ENCODE measurements at places on chromosomes 5 and 9.

DNA sequence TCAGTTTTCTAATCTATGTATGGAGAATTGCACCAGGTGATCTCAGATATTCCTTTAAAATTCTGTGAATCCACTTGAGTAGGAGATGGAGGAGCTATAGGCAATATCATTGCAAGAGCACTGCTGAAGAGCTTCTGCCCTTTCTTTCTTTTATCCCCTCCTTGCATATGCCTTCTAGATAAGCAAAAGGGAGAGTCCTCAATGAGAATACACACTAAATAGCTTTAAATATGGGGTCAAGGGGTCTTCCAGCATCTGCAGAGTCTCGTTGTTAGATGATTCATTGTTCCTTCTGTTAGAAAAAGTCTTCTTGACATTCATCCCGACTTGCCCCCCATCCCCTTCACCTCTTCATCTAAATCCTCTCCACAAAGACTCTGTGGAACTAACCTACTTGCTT is 156.1 kb downstream of the PIK3R1 start:
- DNase-seq: no peak

- no peak for DNase-seq
These were observed 20.7 kb upstream of the MGAT1 start for GRCh38 chr5:180823346-180823745.

- no peak for DNase-seq
These were observed 97.6 kb downstream of the GADD45G start for GRCh38 chr9:89702401-89702800.

DNA sequence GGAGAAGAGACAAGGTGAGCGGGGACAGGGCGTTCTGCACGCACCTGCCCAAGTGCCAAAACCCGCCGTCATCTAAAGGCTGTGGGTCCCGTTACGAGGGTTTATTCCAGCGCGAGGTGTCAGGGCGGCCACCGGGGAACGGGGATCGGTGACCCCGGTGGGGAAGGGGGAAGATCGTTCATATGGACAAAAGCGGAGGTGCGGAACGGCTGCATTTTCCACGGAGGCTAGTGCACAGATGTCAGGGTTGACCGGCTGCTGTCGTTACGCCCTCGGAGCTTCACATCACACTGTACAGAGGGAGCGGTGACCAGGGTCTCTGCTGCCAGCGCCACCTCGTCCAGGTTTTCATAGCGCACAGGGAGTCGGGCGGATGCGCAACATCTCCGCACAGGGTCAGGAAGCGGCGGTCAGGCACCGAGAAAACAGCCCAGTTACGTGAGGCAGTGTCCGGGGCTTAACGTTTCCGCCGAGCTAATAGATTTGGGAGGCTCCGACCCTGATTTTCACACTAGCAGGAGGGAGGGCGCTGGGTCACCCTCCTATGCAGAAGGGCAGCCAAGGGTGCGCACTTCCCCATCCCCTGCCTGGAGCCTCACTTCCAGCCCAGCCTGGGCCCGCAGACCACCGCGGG is 13.5 kb downstream of the BTNL9 start:
- DNase-seq: no peak

DNA sequence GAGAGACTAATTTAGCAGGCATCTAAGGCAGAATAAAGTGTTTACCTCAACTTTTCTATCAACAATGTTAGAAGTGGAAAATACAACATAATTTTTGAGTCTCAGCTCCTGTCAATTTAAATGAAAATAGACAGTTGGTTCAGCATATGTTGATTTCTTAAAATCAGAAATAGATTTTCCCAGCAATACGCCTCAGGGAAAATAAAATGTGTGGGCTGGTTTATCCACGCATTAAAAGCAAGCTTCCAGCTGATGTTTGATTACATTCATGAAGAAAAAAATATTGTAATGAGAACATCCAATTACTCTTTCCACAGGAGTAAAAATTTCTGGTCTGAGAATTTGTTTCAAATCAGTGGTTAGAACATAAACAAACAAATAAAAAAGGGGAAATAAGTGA is 166.3 kb downstream of the PDE4D start:
- DNase-seq: no peak

- no peak for DNase-seq
These were observed 7.3 kb downstream of the BRD3 start for GRCh38 chr9:134060546-134060945.

- no peak for DNase-seq
These were observed 200.9 kb upstream of the ADAMTS16 start for GRCh38 chr5:4939042-4939781.

DNA sequence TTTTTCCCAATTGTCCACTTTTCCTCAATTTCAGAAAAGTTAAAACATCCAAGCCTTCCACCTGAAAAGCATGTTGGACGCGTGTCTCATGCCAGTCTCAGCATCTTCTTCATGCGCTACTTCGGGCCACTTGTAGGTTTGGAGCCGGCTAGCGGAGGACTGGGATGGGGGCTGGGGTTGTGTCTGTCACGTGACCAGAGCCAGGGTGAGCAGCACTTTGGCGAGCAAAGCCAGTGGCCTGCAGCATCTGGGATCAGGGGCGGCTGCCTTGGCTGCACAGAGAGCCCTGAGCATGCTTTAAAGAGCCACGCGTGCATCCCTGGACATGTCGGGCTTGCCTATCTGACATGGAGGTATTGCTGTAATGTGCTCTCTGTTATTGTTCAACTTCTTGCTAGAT is 41.2 kb downstream of the SLC6A3 start:
- DNase-seq: no peak

GRCh38 chr9:116580853-116581252 is 106.3 kb upstream of the TRIM32 start:
- no peak for DNase-seq

GRCh38 chr9:129989740-129990139 is 53.2 kb downstream of the FNBP1 start:
- DNase-seq: no peak

DNA sequence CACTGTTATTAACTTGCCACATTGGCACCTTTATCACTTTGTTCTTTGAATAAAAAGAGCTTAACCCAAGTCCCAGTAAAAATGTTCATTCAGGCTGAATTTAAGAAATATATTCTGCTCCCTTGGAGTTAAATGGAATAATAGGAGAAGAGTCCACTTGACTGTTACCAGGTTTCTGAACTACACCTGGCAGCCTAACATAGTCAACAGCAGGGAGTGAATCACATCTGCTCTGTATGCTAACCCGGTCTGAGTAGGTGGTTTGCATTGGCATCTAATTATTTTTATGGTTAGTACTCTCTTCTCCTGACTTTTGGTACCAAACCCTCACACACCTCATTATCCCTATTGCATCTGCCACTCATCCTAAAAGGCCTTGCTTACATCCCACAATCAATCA is 86.7 kb downstream of the STK32A start:
- DNase-seq: no peak

- DNase-seq: no peak
These were observed 6.2 kb downstream of the REEP5 start for GRCh38 chr5:112915831-112916230.

GRCh38 chr9:112065806-112066606 is 109.1 kb downstream of the SUSD1 start:
- DNase-seq: no peak

GRCh38 chr9:86434039-86434726 is 80.0 kb upstream of the TUT7 start:
- peak; percentile 48 for DNase-seq

- no peak for DNase-seq
These were observed 292.1 kb downstream of the ARRDC3 start for GRCh38 chr5:91090995-91091394.

- no peak for DNase-seq
These were observed 59.1 kb downstream of the PDCD1LG2 start for GRCh38 chr9:5569409-5569808.

DNA sequence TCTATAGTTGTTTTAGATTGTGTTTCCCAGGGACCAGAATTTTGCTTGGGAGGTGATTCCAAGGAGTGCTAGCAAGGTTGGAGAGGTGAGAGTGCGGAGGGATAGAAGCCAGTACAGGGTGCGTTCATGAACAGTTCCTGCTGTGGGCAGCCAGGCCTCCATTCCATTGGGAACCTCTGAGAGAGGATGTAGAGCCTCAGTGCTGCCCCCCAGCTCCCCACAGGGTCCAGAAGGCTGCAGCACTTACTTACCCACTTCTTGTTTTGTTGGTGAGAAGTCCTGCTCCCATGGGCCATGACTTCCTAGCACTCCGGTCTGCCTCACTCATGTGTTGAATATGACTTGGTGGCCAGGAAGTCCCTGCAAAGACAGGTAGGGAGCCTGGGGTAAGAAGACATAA is 128.2 kb upstream of the GAS1 start:
- DNase-seq: no peak

GRCh38 chr9:5783982-5784381 is 48.9 kb downstream of the ERMP1 start:
- no peak for DNase-seq

DNA sequence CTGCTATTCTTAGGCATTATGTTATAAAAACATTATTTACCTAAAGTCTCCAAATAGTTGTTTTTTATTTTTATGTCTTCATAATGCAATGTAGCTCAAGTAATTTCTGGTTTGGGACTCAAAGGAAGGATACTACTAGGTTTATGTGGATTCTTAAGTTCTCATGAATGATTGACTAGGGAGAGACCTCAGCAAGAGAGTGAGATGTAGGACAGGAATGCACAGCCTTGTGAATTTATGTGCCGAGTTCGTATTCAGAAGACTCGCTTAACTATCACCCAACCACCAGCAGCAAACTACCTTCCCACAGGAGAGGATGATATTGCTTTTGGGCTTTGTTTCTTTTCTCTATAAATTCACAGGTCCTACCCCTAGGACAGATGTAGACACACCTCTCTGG is 282.9 kb downstream of the ARHGEF28 start:
- DNase-seq: no peak
